ENCODE measurements at places on chromosomes 2 and 18.

- DNase-seq, result no peak
Measured at GRCh38 chr2:232322560-232323327, 55.8 kb upstream of the ALPP start.

DNA sequence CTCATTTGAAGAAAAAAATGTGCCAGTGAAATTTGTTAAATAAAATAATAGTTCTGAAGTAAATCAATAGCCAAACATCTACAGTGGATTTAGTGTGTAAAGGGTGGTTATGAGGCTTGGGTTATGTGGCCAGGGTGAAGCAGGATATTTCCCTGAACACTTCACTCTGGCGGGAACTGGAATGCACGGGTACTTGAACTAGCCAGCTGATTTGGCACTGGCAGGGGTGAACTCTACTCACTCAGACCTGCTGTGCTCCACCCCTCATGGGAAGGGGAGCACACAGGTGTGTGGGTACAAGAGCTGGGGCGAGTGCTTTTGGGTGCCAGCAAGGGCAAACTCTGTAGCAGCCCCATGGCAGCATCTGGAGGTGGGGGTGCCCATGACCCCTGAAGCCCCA, 278.2 kb downstream of the CALCRL start:
- DNase-seq, result no peak

- DNase-seq, result peak; percentile 64
Measured at GRCh38 chr2:205766779-205767359, 84.6 kb downstream of the NRP2 start.

GRCh38 chr2:98463081-98463481, 18.4 kb downstream of the INPP4A start:
- no peak for DNase-seq

GRCh38 chr18:23859466-23860336, 154.9 kb upstream of the TTC39C start:
- no peak for DNase-seq

DNA sequence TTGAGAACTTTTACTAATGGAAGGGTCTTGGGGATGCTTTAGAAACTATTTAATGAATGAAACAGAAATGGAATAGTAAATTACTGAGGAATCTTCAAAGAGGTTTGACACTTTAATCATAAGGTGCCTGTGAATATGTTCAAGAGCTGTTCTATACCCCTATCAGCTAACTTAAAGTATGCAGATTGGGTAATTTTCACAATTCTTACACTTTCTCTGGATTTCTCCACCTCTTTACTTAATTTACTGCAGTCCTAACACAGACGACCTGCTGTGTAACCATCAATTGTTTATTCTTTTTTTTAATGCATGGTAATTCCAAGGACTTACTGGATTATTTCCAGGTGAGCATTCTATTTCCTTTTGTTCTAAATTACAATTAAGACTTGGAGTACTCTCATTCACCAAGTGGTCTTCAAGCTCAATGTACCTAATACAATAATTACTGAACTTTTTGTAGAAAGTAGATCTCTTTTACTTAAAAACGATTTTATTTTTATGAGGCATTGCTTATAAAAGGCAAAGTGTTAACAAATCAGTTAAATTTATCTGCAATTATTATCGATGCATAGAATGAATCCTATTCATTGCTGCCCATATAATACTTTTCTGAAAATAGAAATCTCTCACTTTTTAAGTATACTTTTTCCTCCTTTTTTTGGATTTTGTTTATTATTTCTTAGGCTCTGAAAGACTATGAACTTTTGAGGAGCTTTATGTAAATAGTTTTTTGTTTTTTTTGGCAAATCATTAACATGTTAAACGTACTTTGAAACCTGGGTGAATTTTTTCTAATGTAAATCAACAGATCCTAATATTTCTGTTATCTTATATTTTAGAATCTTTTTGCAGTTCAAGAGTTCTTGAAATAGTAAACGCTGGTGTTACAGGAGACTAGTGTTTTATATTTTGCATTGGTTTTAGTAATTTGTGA, 5.5 kb downstream of the VSNL1 start:
- no peak for DNase-seq

DNA sequence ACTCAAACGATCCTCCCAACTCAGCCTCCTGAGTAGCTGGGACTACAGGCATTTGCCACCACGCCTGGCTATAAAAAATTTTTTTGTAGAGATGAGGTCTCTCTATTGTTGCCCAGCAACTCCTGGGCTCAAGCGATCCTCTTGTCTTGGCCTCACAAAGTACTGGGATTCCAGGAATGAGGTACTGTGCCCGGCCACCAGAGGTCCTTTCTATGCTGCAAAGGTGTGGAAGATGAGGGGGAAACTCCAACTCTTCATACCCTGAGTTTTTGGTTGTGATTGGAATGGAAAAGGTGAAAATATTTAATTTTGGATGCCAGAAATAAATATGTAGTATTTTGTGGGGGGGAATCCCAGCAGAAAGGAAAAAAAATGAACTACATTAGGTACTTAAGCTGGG, 36.0 kb downstream of the MRPL33 start:
- DNase-seq, result peak; percentile 40

DNA sequence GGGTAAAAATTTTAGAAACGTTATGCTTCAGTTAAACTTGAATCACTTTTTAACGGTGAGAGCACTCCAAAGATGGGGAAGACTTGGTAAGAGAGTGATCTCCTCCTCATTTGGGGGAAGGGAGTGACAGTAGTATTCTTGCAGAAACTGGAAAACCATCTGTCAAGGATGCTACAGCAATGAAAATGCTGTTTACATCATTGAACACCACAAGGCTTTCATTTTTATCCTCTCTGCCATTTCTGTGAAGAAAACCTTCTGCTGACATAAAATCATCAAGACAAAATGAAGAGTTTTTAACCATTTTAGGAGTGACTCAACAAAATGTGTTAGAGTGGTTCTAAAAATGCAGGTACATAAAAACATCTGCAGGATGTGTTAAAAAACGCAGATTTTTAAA, 38.1 kb downstream of the CDH2 start:
- no peak for DNase-seq

DNA sequence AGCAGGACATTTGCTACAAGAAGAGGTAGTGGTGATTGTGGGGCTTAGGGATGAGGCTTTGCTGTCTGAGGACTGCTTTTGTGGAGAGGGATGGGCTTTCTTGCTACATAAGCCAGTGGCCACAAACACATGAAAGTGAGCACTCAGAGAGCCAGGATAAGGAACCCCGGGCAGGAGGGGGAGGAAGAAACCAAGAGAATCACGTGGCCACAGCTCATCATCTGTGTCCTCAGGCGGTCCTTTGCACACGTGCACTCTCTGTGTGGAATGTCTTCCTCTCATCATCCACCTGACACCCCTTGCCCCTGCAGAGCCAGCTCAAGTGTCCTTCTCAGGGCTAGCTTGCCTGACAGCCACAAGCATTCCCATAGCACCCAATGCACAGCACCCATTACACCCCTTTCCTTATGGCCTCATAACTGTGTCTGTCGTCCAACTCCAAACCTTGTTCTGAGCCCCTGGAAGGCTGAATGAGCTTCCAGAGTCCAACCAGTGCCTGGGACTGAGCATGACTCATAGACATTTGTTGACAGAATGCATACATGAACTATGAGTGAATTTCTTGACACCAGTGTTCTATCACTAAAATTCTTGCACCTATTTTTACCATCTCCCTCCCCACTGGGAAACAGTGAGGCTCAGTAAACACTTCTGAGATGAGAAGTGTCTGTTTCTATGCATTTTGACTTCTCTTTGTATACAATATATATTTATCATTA, 398.3 kb downstream of the ALK start:
- peak; percentile 94 for DNase-seq
